Ecto neural progenitor cell (in vitro differentiated cells): ENCODE measurements at places on chromosomes 16 and 17.

- DNase-seq: no peak
These were observed 2.7 kb downstream of the WDR59 start for GRCh38 chr16:74982256-74982655.

- DNase-seq: no peak
These were observed 12.0 kb downstream of the SLC5A10 start for GRCh38 chr17:18964018-18964351.

GRCh38 chr17:77107506-77108433, 33.0 kb upstream of the SEC14L1 start:
- DNase-seq: no peak

- no peak for DNase-seq
These were observed 197.1 kb downstream of the ZFHX3 start for GRCh38 chr16:72850853-72851252.

- no peak for DNase-seq
These were observed 147.1 kb downstream of the FOXL1 start for GRCh38 chr16:86725401-86725800.

DNA sequence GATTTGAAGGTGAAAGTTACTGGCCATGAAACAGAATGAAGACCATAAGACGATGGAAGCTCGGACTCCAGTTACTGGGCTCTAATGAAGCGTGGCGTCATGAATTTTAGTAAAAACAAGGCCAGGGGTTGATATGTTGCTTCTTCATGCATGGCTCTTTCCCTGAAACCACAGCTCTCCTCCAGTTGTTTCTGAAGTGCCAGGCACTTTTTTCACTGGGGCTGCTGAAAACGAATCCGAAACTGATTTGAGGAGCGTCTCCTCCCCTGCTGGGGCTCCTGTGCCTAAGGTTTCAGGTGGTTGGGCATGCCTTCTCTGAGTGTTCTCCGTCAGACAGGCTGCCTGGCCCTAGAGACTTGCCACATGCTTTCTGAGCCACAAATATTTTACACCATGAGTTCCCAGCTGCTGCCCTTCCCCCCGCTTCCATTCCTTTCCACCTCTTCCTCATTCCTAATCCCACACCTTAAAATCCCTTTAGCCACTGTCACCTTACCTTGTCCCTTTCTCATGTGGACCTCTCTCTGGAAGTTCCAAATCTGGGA, 3.7 kb upstream of the MYL4 start:
- peak; percentile 53 for DNase-seq

DNA sequence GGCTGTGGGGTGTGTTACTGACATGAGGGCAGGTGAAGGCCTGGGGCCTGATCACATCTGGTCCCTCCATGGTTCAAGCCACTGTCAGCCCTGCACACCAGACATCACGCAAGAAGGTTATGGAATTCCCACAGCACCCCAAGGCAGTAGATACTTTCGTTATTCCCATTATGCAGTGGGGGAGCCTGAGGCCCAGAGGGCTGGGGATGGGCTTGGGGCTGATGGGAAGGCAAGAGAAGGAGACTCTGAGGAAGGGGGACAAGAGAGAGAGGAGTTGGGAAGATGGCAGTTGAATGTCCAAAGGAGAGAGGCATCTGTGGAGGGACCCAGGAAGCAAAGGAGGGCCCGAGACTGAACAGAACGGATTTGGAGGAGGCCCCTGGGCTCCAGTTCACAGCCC, 34.7 kb downstream of the TRPV2 start:
- no peak for DNase-seq

DNA sequence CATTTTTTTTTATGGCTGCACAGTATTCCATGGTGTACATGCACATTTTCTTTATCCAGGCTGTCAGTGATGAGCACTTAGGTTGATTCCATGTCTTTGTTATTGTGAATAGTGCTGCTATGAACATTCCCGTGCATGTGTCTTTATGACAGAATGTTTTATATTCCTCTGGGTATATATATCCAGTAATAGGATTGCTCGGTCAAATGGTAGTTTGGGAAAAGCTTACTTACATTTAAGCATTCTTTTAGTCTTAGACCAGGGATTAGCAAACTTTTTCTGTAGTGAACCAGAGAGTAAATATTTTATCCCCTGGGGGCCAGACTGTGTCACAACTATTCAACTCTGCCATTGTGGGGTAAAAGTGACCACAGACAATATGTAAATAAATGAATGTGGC, 40.2 kb downstream of the MED13 start:
- no peak for DNase-seq

DNA sequence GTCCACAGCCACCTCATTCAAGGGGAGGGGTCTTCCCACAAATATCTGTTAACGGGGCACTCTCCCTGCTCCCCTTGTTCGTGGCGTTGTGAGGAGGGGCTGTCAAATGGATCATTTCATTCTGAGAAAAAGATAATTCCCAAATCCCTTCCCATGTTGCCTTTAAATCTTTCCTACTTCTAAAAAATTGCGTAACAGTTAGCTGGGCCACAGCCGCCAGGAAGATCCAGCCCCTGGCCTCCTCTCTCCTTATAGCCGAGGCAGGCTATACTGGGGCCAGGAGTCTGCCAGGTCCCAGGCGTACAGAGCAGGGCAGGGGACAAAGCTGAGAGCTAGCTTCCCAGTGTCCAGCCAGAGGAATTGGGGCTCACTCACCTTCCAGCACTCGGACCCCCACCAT, 430 bp downstream of the C16orf89 start:
- no peak for DNase-seq

GRCh38 chr16:57308041-57308440, 23.6 kb upstream of the PLLP start:
- no peak for DNase-seq

GRCh38 chr17:79147746-79148506, 73.3 kb downstream of the ENGASE start:
- DNase-seq: no peak

DNA sequence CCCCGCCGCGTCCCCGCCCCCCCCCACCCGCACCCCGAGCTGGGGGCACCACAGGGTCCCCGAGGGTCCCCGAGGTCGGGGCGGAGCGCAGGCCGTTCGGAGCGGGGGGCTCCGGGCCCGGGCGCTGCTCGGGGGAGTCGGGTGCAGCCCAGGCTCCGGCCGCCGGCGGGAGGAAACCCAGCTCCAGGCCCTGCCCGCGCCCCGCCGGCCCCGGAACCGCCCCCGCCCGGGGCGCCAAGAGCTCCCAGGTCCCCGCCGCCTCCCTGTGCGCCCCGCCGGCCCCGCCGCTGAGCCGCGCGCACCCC, 33.2 kb upstream of the RPH3AL start:
- DNase-seq: no peak

DNA sequence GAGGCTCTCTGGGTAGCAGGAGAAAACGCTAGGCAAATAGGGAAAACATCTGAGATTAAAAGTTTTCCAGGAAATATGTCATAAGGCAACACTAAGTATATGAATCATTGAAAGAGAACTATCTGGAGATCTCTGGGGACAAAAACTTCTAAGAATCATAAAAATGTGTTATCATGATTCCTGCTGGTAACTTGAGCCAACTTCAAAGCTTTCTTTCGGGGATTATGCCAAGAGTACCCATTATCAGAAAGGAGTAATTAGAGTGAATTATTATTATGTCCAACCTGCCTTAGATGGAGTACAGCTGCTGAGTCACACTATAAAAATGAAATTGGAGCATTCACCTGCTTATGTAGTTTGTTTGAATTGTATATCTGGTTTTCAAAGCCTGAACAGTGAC, 488.5 kb upstream of the SOX9 start:
- no peak for DNase-seq

GRCh38 chr16:85765211-85765610, 14.3 kb upstream of the C16orf74 start:
- DNase-seq: no peak

DNA sequence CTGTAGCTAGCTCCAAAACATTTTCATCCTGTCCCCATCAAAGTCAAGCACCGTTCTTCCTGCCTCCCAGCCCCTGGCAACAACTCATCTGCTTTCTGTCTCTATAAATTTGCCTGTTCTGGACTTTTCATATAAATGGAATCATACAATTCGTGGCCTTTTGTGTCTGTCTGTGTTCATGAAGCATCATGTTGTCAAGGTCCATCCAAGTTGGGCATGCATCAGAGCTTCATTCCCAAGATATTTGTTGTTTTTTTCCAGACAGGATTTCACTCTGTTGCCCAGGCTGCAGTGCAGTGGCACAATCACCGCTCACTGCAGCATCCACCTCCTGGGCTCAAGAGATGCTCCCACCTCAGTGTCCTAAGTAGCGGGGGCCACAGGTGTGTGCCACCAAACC, 5.9 kb downstream of the SLC5A10 start:
- no peak for DNase-seq

- no peak for DNase-seq
These were observed 2.2 kb upstream of the CRISPLD2 start for GRCh38 chr16:84817613-84818012.

DNA sequence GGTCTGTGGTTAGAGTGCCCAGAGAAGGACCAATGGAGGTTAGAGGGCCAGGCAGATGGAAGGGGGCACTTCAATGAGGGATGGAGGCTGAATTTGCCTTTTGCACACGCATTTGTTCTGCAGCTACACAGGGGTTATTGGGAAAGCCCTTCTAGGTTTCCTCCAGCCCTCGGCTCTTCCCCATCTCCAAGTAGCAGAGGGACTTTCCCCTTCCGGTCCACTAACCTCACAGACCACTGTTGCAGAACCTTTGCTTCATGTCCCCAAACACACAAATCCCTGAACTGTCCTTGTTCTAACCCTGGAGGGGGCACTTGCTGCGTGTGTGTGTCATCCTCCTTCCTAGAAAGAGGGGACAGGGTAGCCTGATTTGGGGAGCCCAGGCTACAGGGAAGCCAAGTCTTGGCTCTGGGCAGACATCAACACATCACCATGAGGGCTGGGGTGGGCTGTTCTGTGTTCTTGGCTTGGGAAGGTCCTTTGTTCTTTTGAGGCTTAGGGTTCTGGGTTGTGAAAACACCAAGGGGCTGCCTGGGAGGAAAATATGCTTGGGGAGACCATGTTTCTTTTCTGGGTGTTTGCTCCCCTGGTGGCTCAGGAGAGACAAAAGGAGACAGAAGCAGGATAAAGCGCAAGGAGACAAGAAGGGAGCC, 7.3 kb upstream of the NR1D1 start:
- peak; percentile 58 for DNase-seq

DNA sequence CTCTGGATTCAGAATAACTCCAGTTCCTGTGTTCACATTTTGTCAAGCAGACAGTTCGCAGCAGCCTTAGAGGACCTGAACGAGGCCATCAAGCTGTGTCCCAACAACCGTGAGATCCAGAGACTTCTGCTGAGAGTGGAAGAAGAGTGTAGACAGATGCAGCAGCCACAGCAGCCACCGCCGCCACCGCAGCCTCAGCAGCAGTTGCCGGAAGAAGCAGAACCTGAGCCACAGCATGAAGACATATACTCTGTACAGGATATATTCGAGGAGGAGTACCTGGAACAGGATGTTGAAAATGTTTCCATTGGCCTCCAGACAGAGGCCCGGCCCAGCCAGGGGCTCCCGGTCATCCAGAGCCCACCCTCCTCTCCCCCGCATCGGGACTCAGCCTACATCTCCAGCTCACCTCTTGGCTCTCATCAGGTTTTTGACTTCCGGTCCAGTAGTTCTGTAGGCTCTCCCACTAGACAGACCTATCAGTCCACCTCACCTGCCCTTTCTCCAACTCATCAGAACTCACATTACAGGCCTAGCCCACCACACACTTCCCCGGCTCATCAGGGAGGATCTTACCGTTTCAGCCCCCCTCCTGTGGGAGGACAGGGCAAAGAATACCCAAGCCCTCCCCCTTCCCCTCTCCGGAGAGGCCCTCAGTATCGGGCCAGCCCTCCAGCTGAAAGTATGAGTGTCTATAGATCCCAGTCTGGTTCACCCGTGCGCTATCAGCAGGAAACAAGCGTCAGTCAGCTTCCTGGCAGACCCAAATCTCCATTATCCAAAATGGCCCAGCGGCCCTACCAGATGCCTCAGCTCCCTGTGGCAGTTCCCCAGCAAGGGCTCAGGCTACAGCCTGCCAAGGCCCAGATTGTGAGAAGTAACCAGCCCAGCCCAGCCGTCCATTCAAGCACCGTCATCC, 25.9 kb downstream of the CYB561 start:
- DNase-seq: no peak

GRCh38 chr16:7303660-7304200, 28.9 kb upstream of the RBFOX1 start:
- no peak for DNase-seq

DNA sequence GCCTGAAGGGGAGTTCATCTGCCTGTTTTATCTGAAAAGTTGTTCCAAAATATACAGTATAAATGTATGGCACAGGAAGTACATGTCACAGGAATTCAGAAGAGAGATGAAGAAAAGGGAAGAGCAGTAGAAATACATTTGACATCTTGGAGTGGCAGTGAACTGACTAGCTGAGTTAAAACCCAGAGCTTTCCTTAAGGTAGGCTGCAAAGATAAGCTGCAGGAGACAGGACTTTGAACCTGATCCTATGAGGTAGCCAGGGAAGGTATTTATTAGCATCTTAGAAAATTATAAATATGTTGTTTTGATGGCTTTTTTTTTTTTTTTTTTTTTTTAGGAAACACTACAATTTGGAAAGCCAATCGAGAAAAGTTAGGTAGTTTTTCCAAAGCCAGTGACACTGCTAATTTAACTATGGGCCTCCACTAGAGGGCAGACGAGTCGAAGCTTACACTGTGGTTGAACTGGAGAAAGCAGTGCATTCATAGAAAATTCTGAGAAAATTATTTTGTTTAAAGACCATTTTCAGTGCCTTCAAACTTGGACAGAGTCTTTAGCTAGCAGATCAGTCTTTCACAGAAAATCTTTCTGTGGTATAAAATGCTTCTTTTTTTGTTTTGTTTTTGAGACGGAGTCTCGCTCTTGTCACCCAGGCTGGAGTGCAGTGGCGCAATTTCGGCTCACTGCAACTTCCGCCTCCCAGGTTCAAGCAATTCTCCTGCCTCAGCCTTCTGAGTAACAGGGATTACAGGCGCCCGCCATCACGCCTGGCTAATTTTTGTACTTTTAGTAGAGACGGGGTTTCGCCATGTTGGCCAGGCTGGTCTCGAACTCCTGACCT, 122.3 kb downstream of the SSH2 start:
- DNase-seq: peak; percentile 69

- peak; percentile 59 for DNase-seq
These were observed 15.6 kb downstream of the IGF2BP1 start for GRCh38 chr17:49012769-49013255.

DNA sequence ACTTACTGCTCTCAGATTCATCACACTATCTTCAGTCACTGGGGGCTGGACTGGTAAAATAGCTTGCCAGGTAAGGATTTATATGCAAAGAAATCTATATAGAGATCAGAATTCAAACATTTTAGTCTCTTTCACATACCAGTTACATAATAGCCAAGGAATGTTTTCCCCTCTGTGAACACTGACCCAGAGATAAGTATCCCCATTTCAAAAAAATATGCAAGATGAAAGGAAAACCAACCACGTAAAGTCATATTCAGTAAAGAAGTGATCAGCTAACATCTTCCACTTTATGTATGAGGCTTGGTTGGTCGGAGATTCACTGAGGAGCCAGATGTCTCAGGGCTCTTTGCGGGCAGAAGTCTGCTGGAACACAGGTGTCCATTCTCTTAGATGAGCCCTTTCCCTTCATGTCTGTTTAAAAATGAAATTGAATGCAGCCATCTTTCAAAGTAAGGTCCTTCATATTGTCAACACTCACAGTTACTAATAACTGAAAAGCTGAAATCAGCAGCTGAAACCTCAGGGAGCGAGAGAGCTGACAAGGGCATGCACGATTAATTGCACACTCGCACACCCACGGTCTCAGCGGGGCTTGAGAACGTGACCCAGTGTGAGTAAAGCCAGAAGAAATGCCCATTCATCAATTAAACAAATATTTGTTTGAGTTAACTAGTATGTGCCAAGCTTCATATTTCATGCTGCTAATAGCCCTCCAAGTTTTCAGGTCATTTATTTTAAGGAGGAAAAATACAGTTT, 161.2 kb downstream of the MRTFB start:
- no peak for DNase-seq

GRCh38 chr17:41652461-41652970, 28.1 kb upstream of the KRT17 start:
- no peak for DNase-seq
